ENCODE measurements at places on chromosomes 7 and 10. TPM values are rescaled to one million over a fixed set of nuclear protein-coding genes. Genes with fewer than 3 reads are reported as not detected.

DNA sequence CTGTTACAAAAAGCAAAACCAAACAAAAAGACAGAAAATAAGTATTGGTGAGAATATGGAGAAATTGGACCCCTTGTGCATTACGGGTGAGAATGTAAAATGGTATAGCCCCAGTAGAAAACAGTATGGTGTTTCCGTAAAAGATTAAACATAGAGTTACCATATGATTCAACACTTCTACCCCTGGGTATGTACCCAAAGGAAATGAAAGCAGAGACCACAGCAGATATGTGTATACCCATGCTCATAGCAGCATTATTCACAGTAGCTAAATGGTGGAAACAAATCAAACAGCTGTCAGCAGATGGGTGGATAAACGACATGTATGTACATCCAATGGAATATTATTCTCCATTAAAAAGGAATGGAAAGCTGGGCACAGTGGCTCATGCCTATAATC is 42.4 kb downstream of the STARD3NL start:
- DNase-seq: no peak

DNA sequence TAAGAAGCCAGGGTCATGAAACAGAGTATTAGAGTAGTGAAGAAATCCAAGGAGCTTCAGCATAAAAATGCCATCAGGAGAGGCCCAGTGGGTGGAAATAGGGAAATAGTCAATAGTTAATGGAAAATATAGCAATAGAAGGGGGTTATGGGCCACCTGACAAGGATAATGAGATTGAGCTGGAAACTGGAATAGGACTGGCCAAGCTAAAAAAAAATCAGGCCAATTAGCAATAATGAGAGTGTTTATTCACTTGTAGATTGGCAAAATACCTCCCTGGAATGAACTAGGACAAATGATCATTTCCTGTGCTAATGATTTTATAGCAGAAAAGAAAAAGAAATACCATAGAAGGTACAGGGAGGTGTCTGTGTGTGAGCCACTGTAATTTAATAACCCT is 97.9 kb downstream of the PLCE1 start:
- DNase-seq: no peak

- no peak for DNase-seq
These were observed 56.7 kb downstream of the SNX10 start for GRCh38 chr7:26348234-26348851.

- no peak for DNase-seq
These were observed 597.5 kb downstream of the REEP3 start for GRCh38 chr10:64118736-64119135.

DNA sequence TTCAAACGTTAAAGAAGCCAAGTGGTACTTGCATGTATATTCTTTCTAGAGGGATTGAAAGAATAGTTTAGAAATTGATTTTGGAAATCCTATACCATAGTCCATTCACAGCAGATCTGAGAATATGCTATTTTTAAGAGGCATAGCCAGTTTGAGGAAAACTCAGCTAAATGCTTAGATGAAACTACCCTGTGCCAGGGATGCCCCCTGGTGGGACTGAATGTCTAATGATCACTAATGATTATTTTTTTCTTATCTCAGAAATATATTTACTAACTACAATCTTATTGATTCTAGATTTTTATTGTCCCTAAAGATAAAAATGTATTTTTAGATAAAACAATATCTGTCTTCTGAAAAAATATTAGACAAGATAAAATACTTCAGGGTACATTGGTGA is 844.9 kb upstream of the PHF14 start:
- no peak for DNase-seq

ADGRA1 gene
- 1.6 TPM for polyA plus RNA-seq

DNA sequence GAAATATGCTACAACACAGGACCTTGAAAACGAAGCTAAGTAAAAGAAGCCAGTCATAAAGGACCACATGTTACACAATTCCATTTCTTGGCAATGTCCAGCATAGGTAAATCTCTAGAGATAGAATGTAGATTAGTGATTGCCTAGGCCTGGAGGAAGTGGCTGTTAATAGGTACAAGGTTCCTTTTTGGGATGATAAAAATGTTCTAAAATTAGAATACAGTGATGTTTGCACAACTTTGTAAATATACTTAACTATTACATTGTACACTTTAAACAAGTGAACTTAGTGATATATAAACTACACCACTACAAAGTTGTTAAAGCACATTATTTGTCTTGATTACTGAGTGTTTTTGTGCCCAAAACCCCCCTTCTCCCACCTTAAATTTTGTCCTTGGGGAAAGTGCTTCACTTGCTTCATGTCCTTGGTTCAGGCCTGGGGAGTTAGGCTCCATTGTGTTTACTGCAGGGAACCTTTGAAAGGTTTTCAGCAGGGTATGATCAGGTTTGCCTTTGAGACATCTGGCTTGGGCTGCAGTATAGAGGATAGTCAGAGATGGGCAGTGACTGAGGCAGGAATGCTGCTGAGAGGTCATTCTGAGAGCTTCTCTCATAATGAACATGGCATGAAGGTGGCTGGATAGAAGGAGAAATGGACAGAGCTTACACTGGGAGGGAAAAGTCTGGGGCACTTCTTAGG is 1052.6 kb downstream of the REEP3 start:
- no peak for DNase-seq

DNA sequence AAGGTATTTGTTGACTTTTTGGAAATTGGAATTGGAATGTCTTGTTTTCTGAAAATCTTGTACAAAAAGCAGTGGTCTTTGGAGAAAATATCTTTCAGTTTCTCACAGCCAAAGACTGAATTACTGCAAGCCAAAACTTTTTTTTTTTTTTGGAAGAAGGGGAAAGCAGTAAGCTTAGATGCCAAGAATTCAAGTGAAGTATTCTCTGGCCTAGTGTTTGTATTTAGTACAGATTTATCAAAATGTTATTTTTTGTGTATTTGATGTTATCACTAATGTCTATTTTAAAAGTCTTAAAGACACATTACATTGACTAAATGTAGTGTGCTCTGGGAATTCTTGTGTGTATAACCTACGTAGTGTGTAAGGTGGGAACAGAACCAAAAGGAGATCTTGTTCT is 6.2 kb downstream of the TET1 start:
- no peak for DNase-seq

GRCh38 chr10:77268721-77269120 is 368.9 kb downstream of the KCNMA1 start:
- no peak for DNase-seq

DNA sequence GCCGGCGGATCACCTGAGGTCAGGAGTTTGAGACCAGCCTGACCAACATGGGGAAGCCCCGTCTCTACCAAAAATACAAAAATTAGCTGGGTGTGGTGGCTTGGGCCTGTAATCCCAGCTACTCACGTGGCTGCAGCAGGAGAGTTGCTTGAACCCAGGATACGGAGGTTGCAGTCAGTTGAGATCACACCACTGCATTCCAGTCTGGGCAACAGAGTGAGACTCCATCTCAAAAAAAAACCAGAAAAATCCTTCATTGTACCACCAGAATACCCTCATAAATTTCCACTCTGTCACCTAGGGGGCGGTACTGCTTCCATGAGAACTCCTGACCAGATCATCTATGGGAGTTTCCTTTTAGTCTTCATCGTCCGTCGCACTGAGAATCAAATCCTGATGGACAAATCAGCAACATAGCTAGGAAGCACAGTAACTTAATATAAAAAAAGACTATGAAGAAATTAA is 225.8 kb upstream of the KLF14 start:
- DNase-seq: no peak

PKD1L1 gene
- 0.11 TPM for polyA plus RNA-seq

DNA sequence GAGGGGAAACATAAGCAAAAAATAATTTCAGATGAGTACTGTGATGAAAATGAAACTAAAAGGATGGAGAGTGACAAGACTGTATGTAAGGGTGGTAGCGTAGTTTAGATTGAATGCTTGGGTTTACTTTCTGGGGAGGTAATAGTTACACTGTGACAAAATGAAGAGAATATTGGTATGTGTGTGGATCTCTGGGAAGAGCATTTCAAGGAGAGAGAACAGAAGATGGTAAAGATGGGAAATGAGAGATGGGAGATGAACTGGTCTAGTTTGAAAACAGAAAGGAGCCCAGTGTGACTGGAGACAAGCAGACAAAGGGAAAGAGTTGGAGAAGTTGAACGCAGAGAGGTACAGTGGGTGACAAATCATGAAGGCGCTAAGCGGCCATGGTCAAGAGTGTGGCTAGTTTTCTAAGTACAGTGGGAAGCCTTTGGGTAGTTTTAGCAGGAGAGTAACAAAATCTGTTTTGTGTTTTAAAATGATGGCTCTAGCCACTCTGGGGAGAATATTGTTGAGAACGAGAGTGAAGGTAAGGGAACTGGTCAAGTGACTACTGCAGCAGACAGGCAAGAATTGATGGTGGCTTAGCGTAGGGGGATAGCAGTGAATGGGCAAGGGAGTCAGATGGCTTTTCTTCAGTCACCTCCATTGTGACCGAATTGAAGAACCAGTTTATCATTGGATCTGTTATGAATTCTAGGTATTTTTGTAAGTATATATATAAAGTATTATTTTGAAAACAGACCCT is 22.6 kb downstream of the PALS2 start:
- no peak for DNase-seq

ITGA8 gene
- 43.5 TPM for polyA plus RNA-seq

NFE2L3 gene
- 42.3 TPM for polyA plus RNA-seq

- DNase-seq: no peak
These were observed 329.6 kb upstream of the SEMA3C start for GRCh38 chr7:81248420-81248819.

NRG3 gene
- polyA plus RNA-seq: 13.5 TPM

PPA1 gene
- polyA plus RNA-seq: 98.6 TPM

DNA sequence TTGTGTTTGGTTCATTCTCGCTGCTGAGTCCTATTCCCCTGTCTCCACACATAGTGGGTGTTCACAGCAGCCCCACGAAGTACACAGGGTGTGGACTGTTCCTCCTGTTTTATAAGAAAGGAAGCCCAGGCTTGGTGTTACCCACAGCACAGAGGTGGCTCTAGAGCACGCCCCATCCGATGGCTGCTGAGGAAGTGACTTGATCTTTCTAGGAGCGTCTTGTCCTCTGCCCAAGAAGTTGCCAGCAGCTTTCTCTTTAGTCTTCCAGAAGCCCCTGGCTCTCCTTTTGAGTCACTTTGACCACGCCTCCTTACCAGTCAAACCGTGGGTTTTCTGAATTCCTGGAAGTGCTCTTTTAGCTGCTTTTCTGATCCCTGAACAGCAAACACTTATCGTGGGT is 94.0 kb downstream of the GRK5 start:
- DNase-seq: no peak

- DNase-seq: no peak
These were observed 208.4 kb upstream of the KLF14 start for GRCh38 chr7:130942211-130942964.

DNA sequence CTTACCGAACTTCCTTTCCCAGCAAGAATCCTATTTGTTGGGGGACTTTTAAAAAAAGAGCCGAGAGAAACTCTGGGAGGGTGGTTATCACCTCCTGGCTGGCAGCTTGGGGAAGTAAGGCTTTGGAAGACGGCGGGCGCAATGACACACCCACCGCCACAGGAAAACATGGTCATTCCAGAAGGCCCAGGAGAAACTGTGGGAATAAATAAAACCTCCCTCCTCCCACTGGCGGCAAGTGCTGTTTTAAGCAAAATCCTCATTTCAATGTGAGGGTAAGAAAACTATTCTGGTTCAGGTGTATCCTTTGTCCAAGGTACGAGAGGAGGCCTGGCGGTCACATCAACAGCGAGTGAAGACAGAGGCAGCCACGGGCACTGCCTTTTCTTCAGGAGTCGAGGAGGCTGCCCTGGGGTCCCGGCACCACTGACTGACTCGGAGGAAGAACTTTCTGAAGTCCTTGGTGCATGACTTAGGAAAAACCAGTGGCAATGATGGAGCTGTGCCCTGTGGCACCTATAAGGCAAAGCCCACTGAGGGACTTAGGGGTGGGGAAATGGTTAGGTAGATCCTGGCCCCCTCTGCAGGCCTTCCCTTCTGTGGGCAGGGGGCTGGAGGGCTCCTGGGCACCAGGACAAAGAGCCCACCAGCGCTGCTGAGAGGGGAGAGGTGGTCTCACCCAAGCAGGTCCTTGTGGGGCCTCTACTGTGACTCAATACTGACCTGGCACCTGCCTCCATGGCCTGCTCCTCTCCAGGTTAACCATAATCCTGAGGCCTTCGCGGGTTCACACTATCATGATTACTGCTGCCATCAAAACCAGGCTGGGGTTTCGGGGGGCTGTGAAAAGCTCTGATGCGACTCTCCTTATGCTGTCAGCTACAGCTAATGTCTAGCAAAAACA is 21.4 kb downstream of the DNAJB12 start:
- no peak for DNase-seq
